ENCODE measurements at places on chromosomes 5 and 9.

GRCh38 chr5:6611334-6612256 is 21.2 kb downstream of the NSUN2 start:
- DNase-seq: no peak

DNA sequence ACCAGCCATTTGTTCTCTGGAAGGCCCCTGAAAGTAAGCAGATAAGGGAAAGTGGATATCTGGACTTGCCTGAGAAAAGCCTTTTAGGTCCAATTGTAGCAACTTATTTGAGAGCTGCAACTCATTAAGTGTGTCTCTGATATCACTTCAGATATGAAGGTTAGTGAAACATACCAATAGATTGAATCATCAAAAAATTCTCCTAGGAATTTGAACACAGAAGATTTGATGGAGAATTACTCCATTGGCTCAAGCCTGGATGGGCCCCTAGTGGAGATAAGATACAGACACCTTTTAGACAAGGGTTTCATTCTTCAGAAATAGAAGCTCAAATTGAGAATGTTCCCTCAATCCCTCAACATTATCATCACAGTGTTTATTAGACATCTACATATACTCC is 356.7 kb downstream of the NDUFS4 start:
- no peak for DNase-seq

DNA sequence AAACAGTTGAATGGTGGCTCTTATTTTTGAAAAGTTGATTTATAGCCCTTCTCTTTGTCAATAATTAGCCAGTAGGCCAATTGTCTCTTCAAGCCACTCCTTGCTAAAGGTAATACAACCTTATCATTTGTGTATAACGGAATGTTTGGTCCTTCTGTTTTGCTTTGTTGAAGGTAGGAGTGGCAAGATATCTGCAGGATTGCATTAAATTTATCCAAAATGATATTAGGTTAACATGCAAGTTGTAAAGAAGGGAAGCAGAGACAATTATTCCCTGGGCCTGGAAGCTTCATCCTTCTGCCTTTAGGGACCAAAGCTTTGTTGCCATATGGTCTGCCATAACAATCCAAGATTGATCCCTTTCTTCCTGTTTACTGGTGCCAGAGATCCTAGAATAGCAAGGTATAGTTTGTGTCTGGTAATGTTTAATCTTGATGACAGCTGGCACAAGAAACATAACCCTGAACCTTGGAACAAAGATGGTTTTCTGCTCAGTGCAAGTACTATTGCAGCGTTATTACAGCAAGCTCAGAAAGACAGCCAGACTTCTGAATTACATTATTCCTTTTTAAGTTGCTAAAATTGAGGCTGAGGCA is 15.5 kb upstream of the FSD1L start:
- no peak for DNase-seq

DNA sequence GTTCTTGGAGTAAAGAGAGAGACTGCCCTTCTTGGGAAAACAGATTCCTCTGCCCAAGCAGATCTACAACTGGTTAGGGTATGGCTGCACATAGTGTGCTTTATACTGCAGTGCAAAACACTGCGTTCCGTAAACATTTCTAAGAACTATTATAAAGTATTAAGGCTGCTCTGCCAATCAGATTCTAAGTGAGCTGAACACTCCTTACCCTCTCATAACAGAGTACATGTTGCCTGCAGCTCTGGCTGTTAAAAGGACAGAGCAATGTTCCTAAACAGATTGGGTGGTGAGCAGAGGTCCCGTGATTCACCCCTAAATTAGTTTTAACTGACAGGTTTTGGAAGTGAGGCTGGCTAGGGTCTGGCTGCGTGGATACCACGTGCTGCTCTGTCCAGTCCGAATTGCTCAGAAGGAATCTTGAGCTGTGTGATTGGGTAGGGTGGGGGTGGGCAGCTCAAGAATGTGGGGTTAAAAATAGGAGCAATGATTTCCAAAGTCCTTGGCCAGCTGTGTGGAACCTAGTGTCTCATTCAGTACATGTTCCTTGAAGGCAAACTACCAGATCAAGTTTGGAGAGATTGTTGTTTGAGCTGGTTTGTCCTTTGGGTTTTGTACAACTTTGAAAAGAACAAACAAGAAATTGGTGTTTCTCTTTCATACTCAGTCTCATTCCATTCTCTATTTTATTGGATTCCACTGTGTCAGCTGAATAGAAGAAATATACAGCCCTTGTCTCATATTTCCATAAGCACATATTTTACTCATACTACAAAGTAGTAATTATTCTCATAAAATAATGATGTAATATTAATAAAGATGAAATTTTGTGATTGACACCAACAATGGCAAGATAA is 497.6 kb upstream of the CD180 start:
- DNase-seq: no peak

GRCh38 chr9:35731415-35732184 is 395 bp downstream of the TLN1 start:
- DNase-seq: no peak

- DNase-seq: no peak
Observed at GRCh38 chr5:178826216-178826615, 33.5 kb upstream of the ZNF354B start.

DNA sequence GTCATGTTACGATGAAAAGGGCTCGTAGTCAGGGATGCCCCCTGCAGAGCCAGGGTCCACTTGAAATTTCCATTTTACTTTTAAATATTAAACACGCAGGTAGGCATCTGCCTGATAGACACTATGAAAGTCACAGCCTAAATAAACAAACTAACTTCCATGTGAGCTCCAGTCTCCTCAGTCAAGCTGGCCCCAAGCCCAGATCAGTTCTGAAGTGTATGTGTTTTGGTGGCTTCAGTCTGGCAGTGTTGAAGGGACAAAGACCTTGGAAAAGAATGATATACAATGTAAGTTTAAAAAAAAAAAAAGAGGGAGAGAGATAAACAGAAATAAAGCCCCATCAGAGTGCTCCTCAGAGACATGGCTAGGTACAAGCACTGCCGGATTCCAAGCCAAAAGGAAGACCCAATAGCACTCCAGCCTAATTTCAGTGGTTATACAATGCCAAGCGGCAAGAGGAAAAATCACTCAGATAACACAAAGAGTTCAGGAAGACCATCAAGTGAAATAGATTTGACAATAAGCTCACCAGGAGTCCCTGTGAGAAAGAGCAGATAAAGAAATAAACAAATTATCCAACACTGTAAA is 181.0 kb downstream of the BNC2 start:
- no peak for DNase-seq

- no peak for DNase-seq
Observed at GRCh38 chr5:132147663-132148062, 74.1 kb downstream of the CSF2 start.

DNA sequence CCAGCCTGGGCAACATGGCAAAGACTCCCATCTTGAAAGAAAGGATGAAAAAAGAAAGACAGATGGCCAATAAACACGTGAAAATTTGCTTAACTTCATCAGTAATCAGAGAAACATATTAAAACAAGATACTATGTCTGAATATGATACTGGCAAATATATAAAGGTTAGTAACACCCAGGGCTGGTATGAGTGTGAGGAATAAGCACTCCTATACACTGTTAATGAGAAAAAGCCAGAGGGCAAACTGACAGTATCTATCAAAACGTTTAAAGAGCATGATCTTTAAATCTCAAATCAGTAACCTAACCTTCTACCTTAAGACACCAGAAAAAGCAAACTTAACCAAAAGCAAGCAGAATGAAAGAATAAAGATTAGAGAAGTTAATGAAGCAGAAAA is 14.1 kb downstream of the B4GALT1 start:
- no peak for DNase-seq

DNA sequence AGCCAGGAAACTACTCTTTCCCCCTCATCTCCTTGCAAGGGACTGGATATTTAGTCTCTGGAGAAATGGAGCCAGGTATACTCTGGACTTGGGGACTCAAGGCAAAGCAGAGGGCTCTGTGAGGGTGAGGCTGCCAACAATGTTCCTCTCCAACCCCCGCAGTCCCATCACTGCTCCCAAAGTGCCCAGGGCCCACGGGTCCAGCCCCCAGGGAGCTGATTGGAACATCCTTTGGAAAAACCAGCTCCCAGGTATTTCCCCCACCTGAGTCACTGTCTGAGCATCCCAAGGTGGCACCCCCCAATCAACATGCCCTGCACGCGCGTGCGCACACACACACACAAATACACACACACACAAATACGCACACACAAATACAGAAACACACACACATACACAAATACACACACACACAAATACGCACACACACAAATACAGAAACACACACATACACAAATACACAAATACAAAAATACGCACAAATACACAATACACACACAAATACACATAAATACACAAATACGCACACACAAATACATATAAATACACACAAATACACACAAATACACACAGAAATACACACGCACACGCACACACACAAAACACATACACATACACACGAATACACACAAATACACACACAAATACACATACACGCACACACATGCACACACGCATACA is 137.4 kb downstream of the DAB2IP start:
- DNase-seq: no peak

DNA sequence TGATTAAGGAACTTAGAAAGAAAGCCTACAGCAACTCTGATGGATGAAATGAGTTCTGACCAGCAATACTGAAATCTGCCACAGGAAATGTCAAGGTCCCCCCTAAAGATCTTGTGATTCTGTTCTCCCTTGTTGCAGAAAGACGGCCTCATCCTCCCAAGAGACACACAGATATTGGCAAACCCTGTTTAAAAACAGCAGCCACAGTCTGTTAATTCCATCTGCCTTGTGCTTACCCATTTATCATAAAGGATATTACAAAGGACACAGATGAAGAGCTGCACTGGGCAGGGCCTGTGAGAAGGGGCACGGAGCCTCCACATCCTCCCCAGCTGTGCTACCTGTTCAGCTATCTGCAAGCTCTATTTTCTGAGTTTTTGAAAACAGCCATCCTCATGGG is 15.2 kb downstream of the RAPGEF1 start:
- peak; percentile 28 for DNase-seq

DNA sequence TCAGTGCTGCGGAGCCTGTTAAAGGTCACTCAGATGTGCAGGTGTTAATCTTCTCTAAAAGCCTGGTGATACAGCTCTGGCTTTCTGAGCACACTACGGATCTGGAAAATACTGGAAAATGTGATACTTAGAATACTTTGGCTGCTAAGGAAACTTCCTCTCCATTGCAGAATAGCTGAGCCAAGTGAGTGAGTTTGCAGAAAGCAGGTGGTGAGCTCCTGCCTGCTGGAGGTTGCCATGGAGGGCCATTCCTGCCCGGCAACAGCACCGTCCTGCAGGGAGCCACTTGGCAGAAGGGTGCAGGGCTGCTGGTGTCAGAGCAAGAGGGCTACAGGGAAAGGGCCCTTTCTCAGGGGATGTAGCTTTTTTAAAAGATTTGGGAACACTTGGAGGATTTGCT is 40.7 kb downstream of the SECISBP2 start:
- DNase-seq: no peak

DNA sequence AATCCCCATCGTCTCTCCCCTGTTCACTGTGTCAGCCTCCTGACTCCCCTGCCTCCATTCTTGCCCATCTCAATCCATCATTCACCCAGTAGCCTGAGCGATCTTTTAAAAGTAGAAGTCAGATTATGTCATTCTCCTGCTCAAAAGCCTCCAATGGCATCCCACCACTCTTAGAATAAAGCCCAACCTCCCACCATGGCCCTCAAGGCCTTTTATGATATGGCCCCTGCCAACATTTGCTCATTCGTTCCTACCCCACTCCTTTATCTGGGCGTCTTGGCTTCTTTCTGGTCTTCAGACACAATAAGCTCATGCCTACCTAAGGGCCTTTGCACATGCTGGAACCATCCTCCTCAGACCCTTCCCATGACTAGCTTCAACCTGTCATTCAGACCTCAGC is 35.5 kb upstream of the KCNMB1 start:
- no peak for DNase-seq

DNA sequence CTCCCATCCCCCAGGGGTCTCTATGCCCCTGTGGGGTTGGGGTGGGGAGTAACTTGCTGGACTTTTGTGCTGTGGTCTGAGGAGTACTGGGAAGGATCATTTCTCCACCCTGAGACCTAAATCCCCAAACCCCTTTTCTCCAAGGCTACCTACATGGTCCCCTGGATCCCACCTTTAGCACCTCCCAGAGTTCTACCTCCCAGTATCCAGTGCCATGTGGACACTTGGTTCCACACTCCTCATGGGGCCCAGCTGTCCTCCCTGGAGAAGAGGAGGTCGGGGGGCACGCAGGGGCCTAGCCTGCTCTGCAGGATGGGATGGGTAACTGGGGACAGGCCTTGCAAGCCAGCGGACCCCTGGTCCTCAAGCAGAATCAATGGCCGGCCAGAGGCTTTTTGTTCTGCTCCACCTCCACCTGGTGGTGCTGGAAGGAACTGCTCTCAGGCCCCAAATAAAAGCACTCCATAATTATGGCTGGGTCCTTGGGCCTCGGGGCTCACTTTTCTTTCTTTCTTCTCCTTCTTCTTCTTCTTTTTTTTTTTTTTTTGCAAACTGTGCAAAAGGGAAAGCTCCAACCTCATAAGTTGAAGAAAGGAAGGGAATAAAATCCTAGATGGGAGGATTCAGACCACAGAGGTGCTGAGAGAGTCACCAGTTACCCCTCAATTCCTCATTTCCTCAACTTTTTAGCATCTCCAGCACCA is 68.4 kb downstream of the PSD2 start:
- peak; percentile 64 for DNase-seq

DNA sequence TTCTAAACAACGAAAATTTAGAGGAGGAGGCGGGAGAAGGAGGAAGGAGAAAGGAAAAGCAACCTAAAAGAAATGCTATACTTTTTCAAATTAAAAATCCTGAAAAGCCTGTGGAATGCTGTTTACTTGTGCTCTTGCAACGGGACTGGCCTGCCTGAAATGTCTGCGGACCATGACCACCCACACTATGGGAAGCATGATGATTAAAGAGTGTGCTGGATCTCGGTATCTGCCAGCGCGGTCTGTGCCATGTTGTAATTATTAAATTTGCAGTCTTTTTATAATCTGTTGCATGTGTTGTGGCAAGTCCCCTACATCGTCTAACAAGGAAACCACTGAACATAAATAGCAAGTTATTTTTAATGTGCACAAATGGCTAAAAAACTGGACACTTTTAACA is 111.4 kb downstream of the FANCC start:
- DNase-seq: no peak

DNA sequence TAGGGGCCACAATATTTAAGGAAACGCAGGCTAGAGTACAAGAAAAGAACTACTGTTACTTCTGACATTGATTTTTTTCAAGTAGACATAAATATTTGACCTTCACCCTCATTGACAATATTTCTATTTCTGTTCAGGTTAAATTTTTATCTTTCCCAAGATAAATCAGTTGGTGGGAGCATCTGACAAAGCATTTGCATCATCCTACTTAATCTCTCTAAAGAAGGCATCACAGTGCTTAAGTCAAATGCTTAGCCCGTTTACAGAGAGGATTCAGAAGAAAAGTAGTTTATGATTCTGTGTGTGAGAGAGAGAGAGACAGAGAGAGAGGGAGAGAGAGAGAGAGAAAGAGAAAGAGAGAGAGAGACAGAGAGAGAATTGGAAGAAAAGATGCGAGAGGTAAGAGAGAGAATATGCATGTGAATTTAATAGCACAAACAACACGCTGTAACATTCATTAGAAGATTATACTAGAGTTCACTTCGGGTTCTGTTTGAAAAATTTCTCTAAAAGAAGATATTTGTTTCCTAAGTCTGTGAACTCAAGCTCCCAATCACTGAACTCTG is 1093.3 kb upstream of the CDH6 start:
- DNase-seq: no peak
